ENCODE measurements at places on chromosomes 1 and 21. TPM values are rescaled to one million over a fixed set of nuclear protein-coding genes. Genes with fewer than 3 reads are reported as not detected.
A peak's percentile ranks its signal among the peaks of the same experiment; 100 is the strongest.

The LEFTY1 gene
- 201 TPM for total RNA-seq

The EVI5 gene
- 29.0 TPM for total RNA-seq

The FCRL6 gene
- total RNA-seq, result not detected

The ETNK2 gene
- 1.2 TPM for total RNA-seq

The FAM3B gene
- 0.90 TPM for total RNA-seq

DNA sequence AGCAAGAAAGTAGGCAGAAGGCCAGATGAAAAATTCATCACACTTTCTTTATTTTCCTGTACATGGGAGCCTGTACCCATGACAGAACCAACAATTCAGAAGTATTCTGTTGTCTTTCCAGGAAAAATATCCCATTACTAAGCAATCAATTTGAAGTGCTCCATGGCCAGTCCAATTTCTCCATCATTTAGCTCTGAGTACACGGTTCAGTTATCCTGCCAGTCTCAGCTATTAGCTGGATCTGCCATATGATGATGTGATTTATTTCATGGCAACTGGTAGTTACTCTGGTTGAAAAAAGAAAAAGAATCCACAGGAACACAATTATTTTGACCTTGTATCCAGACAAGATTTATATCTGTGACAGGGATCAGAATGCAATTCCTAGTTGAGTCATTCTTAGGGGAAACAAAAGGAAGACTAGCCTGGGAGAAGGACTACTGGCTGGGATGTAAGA, 70.6 kb upstream of the GORAB start:
- no peak for DNase-seq

GRCh38 chr21:44618504-44618903, 6.6 kb downstream of the KRTAP10-8 start:
- DNase-seq, result peak; percentile 34

DNA sequence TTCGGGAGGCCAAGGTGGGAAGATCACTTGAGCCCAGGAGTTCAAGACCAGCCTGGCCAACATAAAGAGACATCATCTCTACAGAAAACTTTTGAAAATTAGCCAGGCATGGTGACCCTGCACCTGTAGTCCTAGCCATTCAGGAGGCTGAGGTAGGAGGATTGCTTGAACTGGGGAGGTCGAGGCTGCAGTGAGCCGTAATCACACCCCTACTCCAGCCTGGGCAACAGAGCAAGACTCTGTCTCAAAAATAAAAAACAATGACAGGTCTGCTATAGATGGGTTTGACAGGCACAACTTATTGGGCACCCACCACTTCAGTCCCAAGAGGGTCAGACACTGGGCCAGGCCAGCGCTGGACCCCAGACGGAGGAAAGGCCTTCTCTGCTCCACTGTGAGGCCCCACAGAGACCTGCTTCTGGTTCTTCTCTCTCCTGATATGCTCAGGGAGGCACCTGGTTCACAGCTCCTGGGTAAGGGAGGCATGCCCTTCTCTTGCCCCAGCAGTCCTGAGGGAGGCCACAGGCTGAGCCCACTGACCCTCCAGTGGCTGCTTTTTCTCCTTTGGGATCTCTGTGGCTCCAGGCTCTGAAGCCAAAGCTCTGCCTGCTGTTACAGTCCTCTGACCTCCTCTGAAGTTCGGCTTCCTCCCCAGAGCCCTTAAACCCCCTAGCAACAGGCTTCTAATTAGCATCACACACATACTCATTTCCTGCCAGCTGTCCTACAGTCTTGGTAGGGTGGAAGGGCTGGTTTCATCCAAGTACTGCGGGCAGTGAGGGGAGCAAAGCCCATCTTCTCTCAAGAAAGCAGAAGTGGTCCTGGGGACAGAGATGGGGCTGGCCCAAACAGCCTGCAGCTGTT, 14.4 kb downstream of the S100A16 start:
- no peak for DNase-seq

DNA sequence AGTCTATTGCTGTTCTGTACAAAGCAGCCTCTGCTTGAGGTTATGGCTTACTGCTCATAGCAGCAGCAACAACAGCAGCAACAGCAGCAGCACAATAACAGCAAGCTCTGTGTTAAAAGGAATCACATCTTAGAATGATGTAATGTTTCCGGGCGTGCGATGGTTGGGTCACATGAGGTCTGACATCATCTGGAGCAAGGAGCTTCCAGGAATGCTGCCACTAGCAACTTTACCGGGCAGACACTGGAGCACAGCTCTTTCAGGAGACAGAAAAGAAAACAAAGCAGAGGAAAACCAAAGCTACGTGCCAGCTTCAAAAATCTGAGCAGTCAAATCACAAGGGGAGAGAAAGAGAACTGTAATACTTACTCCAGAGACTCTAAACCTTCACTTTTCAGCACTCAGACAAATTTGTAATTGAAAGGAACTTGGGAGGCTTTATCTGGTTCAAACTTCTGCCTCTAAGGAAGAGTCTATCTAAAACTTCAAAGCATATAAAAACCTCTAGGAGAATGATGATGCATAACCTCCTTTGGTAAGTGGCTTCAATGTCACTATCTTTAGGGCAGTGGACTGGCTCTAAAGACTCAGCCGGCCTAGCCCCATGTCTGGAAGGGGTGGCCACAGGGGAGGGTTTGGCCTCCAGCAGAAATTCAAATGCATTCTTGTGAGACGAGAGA, 28.3 kb upstream of the RAB3GAP2 start:
- DNase-seq, result peak; percentile 23

- no peak for DNase-seq
These were observed 719 bp downstream of the MFAP2 start for GRCh38 chr1:16979475-16980327.

DNA sequence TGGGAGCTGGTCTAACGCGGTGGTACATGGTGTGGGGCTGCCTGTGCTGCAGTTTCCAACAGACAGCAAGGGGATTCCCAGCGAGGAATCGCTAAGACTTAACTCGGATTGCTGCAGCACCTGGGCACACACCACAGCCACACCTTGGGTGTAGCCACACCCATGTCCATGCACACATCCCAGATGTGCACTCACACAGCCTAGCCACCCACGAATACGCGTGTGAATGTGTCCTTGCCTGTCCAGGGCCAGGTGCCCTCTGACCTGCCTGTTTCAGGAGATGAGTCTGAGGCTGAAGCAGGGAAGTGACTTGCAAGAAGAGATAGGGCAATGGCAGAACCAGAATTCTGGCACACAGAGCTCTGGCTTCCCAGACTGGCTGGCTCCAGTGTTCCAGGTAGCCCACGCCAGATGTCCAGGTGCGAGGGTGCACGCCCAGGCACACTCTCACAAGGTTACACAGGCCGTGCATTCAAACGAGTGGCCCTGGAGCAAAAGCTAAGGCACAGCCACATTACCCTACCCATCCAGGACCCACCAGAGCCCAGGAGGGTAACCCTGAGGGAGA, 272.7 kb downstream of the TRABD2B start:
- peak; percentile 70 for DNase-seq

DNA sequence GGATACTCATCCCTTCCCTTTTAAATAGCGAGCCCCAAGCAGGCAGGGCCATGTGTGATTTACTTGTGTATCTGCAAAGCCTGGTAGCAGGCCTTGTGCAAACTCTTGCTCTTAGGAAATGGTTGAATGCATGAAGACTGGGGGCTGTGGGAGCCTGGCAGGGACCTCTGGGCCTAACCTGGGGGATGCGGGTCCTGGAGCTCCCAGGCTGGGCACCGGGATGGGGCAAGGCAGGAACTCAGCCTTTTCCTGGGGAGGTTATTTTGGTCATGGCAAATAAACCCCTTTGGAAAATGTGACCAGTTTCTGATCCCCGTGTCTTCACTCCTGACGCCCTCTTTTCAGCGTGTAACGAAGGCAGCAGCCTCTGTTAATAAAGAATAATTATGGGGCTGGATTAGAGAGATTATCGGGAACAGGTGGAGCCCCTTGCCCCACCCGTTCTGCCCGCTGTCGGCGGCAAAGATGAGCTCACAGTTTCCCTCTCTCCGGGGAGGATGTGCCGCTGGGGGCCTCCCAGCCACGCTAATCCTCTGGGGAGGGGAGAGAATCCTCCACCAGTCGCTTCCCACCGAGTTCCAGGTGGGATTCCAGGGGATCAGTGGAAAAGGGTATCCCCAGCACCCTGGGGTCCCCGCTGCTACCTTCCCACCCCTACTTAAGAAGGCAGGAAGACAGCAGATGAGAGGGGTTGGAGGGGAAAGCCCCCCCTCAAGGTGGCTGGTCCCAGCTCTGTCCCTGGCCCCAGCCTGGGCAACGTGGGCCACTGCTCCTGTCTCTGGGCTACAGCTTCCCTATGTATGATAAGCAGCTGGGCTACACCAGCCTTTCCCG, 69.7 kb upstream of the WNT4 start:
- DNase-seq, result no peak

- DNase-seq, result no peak
These were observed 101.0 kb upstream of the GUCA2B start for GRCh38 chr1:42052072-42052699.

DNA sequence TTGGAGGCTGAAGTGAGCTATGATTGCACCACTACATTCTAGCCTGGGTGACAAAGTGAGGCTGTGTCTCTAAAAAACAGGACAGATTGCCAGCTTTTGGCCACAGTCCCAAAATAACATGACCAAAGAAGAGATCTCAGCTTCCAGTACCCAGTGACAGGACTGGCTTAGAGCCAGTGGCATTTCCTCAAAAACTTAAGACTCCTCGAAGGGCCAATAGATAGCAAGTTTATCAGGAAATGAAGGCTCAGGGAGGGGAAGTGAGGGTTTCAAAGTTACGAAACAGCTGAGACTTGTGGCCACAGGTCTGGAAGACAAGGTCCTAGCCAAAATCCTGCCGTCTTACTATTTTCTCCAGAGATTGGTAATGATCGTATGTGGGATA, 6.3 kb upstream of the TMEM39B start:
- peak; percentile 62 for DNase-seq

- DNase-seq, result no peak
These were observed 20.0 kb upstream of the LAMC1 start for GRCh38 chr1:183003203-183003602.

- no peak for DNase-seq
These were observed 35.9 kb downstream of the VTCN1 start for GRCh38 chr1:117174851-117175250.

- no peak for DNase-seq
These were observed 4.4 kb upstream of the ACTRT2 start for GRCh38 chr1:3016641-3017439.

DNA sequence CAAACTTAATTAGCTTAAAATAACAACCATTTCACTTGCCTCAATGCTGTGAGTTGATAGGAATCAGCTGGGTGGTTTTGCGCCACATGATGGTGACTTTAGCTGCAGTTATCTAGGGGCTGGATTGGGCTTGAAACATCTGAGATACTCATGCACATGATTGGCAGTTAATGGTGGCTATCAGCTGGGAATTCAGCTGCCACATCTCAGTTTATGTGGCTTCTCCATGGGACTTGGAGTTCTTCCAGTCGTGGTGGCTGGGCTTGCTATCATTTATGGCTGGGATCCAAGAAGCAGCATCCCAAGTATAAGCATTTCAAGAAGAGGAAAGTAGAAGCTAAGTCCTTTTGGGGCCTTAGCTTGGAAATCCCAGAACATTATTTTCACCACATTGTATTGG, 36.4 kb downstream of the PDC start:
- no peak for DNase-seq

DNA sequence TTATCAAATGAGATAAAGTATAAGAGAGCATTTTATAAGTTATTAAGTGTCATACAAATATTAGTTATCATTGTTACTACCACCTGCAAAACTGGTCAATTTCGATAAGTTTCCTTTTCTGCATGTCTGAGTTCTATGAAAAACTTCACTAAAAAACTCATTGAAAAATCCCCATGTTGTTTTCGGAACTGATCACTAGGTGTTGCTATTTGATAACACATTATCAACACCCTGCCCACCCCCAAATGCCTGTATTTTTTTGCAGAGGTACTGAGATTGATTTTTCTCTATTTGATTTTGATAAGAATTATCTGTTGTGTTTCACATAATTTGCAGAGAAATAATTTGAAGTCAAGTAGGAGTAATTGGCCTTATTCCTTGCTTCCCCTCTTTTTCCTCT, 22.1 kb upstream of the DISP1 start:
- no peak for DNase-seq

DNA sequence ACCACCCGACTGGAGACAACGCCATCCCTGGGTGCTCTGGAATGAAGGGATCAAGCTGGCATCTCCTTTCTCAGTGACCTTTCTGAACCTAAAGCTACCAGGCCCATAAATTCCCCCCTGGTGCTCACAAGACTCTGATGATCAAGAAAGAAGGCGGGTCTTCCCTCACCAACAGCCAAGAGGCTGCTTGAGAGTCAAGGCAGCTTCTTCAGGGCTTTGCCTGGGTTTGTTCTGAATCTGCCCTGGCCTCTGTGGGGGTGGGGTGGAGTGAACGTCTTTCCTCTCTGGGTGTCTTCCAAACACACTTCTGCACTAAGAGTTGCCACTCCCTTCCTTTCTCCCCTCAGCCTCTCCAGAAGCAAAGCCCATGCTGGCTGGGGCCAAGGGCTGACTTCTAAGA, 36.1 kb downstream of the CD247 start:
- DNase-seq, result no peak

GRCh38 chr1:107142140-107142542, 1.3 kb downstream of the NTNG1 start:
- DNase-seq, result no peak

DNA sequence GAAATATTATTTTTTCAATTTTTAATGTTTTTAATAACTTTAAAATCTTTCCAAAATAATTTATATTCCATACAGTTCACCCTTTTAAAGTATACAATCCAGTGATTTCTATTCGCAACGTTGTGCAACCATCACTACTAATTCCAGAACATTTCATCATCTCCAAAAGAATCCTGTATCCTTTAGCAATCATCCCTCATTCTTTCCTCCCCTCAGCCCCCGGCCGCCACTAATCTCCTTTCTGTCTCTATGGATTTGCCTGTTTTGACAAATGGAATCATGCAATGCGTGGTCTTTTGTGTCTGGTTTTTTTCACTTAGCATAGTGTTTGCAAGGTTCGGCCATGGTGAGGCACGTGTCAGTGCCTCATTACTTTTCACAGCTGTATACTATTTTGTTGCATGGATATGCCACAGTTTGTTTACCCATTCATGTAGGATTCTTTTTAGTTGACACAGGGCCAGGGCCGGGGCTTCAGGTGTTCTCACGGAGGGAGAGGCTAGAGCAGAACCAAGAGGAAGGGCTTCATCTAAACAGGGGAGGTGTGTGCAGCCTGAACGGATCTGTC, 40.6 kb upstream of the ZBTB40 start:
- no peak for DNase-seq

GRCh38 chr1:174800216-174800851, 199.4 kb upstream of the CACYBP start:
- peak; percentile 17 for DNase-seq

- no peak for DNase-seq
These were observed 54.2 kb downstream of the VANGL2 start for GRCh38 chr1:160454371-160455152.

DNA sequence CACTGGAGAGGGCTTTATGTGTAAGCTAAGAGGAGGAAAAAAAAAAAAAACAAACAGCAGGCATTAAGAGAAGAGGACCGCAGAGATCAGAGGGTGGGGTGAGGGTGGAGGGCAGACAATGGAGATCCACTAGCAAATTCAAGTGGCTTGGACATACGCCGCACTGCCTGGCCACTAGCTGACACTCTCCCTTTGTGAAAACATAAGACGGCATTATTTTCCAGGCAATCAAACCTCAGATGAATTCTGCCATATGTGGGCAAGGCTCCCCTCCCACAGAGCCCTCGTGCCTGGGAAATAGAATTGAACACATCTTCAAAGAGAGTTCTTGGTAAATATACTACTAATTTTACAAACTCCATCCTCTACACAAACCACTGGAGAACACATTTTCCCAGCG, 53.6 kb downstream of the ERG start:
- no peak for DNase-seq

- no peak for DNase-seq
These were observed 1.7 kb downstream of the PERM1 start for GRCh38 chr1:980137-980571.

Measured in colonic mucosa (tissue), 4 donors.